ENCODE measurements at places on chromosomes 5 and 9. TPM values are rescaled to one million over a fixed set of nuclear protein-coding genes. Genes with fewer than 3 reads are reported as not detected.

DNA sequence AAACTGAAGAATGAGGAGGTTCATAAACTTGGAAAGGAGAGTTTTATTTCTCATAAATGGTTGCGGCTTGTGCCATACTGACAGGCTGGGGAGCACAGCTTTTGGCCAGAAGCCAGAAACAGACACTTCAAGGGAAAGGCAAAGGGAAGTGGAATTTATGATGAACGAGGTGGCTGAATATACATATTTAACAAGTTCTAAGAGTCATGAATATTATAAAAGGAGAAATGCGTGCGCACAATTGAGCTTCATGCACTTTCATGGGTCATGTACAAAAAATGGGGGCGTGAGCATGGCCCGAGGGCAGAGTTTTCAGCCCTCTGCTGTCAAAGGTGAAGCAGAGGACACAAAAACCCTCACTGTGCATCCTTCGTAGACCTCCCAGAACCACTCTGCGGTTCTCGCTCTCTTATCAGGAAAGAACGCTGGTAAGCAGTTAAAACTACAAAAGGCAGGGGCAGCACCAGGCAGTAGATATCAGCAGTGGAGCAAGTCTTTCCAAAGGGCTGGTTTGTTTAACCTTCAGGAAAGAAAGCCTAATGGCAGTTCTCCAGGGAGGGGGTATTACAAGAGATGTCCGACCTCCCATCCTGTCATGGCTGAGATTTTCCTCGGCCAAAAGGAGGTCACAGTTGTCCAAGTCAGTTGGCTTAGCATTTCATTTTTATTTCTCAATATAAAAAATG is 29.0 kb downstream of the AUH start:
- no peak for DNase-seq

DNA sequence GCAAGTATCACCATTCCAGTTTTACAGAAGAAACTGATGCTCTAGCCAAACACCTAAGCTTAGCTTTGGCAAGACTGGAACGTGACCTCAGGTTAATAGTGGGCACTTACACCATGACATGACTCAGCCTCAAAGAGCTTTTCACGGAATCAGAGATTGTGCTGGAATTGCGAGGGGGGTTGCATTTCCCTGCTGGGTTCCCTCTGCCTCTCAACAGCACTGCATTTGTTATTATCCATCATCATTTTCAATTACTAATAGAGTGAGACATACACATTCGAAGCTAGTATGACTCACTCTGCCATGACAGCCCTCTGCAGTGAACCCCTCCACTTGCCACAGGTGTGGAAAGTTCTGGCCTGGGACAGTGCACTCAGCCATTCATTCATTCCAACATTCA is 8.0 kb downstream of the SPOCK1 start:
- DNase-seq: no peak

- DNase-seq: no peak
Observed at GRCh38 chr9:35102465-35102768, 514 bp downstream of the STOML2 start.

GRCh38 chr5:87340716-87341115 is 72.0 kb downstream of the CCNH start:
- no peak for DNase-seq

The NDUFS6 gene
- 69.9 TPM for polyA plus RNA-seq

The P4HA2 gene
- polyA plus RNA-seq: 52.5 TPM

The TAL2 gene
- polyA plus RNA-seq: 18.6 TPM

The CCL28 gene
- 0.17 TPM for polyA plus RNA-seq
